Stimulated activated CD4-positive, alpha-beta T cell treated with anti-CD3 and anti-CD28 coated beads, Interleukin-12 subunit alpha, Interleukin-12 subunit beta, amount 100 ng/mL, for 4 hours (primary cell): ENCODE measurements at places on chromosomes 6 and 20.

GRCh38 chr6:45377043-45377553, 636 bp downstream of the SUPT3H start:
- DNase-seq, result no peak

GRCh38 chr20:22288156-22288555, 296.2 kb downstream of the FOXA2 start:
- no peak for DNase-seq

GRCh38 chr6:113629975-113630737, 227.0 kb upstream of the MARCKS start:
- DNase-seq, result no peak

GRCh38 chr6:106178900-106179299, 92.8 kb downstream of the PRDM1 start:
- DNase-seq, result no peak

- DNase-seq, result no peak
Measured at GRCh38 chr6:154453329-154453728, 57.2 kb downstream of the CNKSR3 start.

DNA sequence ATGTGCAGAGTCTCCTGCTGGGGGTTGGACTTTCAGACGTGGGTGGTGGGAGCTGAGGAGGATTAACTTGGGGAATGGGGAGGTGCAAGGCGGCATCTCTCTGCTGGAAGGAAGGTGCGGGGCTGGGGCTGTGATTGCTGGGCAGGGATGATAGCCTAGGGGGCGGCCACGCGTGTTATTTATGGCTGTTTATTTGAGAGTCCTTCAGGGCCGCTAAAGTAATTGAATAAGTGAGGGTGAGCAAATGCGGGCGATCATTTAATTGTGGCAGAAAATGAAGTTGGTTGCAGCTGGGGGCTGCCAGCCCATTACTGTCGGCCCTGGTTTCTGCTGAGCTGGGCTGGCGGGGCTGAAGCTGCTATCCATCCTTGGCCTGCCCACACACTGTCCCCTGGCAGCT, 7.5 kb upstream of the IP6K3 start:
- DNase-seq, result no peak

DNA sequence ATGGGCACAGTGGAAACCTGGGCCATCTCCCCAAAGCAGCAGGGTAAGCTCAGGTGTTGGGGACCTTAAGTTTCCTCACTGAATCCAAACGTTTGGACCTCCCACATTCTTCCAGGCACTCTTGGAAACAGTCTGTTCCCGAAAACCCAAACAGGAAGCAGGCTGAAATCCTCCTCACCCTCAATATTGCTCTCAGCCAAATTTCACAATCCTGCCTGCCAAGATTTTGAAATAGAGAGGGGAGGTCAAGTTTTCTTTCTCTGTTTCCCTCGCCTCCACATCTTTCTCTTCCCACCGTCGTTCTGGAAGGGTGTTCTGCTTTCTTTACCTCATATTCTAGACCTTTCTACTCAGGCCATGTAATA, 392.0 kb upstream of the SASH1 start:
- no peak for DNase-seq

DNA sequence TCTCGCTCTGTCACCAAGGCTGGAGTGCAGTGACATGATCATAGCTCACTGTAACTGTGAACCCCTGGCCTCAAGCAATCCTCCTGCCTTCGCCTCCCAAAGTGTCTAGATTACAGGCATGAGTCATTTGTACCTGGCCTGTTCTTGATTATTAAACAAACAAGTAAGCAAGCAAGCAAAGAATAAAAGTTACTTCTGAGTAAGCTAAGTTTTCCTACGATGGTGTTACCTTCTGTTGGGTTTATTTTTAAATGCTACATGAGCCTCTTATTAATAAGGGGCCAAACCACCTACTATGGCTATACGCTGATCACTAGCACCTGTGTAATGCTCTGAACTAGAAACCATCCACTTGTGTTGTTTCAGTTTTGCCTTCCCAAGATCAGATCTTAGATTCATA, 50.8 kb downstream of the IL22RA2 start:
- no peak for DNase-seq

DNA sequence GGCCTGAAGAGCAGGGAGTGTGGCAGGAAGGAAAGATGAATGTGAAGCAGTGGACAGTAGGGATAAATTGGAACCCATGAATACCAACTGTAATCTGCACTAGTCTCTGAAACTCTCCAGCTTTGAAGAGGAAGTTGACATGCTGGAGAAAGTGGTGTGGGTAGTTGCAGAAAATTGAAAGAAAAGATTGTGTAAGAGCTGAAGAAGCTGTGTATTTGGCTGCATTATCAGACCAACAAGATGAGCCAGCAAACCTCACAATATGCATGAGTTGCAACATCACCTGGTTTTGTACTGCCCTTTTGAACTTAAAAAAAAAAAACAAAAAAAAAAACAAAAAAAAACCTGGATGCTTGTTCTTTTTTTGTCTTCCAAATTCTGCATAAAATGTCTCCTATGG, 921.9 kb upstream of the EYS start:
- DNase-seq, result no peak

- no peak for DNase-seq
Measured at GRCh38 chr6:125183391-125183790, 29.8 kb downstream of the TPD52L1 start.

- no peak for DNase-seq
Measured at GRCh38 chr6:89140347-89141156, 5.3 kb upstream of the PM20D2 start.

- DNase-seq, result no peak
Measured at GRCh38 chr20:52682237-52682636, 289.9 kb upstream of the TSHZ2 start.

DNA sequence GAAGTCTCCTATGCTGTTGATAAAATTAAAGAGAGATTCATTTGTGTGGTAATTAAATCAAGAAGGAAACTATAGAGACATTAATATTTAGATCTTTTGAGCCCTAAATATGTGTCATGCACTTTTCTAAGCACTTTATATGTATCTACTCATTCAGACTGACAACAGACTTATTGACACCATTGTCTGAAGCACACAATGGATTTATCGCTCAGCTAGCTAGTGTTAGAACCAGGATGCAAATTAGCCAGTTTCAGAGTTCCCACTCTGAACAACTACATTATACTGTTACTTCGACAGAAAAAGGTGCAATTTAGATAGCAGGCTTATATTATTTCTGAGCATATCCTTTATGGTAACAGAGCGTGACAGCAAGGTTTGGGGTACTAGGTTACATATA, 27.7 kb upstream of the KIAA0408 start:
- no peak for DNase-seq

DNA sequence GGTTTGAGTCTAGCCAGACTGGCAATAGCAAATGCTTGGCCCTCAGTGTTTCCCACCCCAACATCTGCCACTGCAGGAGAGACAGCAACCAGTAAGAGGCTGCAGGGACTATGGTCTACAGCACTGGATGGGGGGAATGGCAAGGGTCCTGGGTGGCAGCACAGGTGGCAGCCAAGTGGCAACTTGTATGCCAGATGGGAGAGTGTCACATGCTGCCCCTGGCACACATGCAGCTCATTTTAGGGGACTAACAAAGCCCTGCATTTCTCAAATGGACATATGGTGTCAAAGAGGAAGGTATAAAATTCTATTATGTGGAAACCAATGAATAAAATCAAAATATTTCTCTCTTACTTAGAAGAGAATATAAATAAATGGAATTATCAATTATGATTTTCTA, 298.7 kb upstream of the MARCKS start:
- no peak for DNase-seq

GRCh38 chr6:20943040-20943627, 408.9 kb downstream of the CDKAL1 start:
- no peak for DNase-seq

DNA sequence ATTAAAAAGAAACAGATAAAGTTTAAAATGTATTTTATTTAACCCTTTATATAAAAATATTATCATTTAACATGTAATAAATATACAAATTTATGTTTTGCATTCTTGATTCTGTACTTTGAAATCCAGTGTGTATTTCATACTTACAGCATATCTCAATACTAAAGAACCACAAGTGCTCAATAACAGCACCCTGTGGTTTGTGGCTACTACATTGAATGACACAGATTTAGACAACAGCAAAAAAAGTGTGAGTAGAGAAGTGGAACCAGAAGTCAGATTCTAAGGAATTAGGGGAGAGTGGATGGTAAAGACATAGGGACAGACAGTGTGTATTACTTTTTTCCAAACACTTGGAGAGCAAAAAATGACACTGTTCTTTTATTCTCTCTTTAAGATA, 524.5 kb downstream of the BMP2 start:
- no peak for DNase-seq

DNA sequence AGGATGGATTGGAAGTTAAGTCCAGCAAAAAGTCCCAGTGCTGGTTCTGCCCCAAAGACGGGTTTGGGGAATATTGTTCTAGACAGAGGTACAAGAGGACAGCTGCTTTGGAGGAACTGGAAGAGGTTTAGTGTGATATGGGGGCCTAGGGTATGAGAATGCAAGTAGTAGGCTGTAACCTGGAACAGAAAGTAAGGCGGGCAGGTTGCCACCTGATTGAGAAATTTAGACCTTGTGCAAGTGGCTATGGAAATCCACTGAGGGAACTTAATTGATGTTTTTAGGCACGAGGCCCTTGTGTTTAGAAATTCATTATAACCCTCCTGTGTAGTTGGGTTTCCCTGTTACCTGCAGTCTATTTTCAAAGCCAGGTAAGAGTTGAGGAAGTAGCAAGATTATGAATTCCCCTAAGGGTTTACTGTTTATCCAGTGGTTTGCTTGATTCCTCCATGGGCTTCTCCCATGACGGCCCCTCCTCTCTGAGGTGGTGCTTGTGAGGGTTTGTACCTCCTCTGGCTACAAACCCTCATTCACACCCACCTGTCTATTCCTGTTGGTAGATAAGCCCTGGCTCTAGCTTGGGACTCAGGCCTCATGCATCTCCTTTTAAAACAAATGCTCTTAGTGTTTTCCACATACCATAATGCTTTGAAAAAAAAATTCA, 42.0 kb upstream of the BCAS1 start:
- DNase-seq, result no peak

- no peak for DNase-seq
Measured at GRCh38 chr20:56453352-56453751, 15.1 kb upstream of the RTF2 start.

GRCh38 chr6:11179419-11180202, 52.9 kb downstream of the NEDD9 start:
- DNase-seq, result no peak

GRCh38 chr6:144379356-144379755, 94.2 kb downstream of the UTRN start:
- DNase-seq, result no peak

DNA sequence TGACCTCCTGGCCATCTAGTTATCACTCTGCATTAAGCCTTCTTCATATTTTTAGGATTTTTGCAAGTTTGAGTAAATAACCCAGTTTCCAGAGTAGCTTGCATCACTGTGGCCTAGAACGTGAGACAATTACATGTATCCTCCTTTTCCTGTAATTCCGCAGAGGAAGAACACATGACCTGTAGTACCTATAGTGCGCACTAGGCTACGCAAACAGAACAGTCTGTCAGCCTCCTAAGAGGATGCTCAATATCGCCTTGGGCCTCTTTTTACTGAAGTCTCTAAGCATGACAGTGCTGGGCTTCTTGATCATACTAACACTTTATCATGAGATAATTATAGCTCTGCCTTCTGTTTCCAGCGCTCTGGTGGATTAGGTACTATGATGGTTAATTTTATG, 20.2 kb upstream of the NR2E1 start:
- DNase-seq, result no peak

DNA sequence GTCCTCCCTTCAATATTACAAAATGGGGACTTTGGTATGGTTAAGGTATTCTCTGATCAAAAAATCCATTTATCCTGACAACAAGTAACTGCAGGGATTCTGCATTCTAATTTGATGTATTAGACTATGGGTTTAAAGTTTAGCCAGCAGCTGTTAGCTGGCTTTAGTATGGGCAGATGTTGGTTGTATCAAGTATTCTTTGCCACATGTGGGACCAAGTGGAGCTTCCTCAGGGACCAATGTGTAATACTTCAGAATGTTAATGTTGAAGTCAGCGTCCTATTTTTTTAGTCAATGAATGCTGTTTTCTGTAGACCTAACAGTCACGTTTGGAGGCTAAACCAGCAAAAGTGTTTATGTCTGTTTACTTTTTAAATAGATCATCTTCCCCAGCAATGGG, 41.4 kb downstream of the MOXD1 start:
- DNase-seq, result no peak

- no peak for DNase-seq
Measured at GRCh38 chr6:150346346-150346745, 22.5 kb upstream of the IYD start.

DNA sequence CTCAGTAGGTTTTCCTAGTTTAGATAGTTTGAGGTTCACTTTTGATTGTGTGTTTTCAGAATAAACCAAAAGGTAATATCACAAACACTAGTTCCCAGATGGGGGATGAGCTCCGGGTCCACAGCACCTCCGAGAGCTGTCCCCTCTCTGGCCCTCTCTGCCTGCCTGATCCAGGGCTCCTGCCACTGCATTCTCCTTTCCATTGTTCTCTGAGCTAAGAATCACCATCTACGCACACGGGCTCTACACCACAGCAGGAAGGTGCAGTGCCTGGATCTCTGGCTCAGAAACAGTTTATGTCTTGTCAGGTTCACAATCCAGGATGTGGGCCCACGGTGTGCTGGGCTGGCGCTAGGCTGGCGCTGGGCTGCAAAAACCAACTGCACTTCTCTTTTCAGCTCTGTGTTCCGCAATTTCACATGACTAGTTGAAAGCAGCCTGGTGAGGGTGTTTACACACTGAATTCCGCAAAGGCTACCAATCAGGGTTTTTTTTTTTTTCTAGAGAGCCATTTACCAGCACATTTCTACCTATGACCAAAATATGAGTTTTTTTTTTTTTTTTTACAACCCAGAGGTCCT, 167.5 kb downstream of the SOD2 start:
- DNase-seq, result no peak

GRCh38 chr6:83182114-83182513, 11.0 kb downstream of the PGM3 start:
- no peak for DNase-seq

DNA sequence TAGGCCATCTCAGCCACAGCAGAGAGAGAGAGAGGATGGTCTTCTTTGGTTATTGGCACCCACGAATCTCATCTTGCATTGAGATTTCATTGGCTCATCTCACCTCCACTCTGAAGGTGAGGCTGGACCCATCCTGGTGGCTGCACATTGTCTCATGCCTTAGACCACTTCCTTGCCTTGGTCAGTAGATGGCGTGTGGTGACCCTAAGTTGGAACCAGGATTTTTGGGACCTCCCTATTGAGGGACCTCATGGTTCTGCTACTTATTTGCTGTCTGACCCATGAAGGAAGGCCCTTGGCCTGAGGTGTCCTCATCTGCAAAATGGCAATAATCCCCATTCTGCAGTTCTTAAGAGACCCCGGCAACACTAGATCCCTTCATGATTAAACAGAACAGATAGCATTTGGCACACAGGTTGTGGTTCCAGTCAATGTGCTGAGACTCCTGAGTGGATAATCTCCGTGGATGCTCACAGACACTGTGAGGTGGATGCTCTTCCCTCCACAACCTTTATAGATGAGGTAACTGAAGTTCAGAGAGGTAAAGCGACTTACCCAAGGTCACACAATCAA, 21.5 kb upstream of the AAR2 start:
- DNase-seq, result no peak

- no peak for DNase-seq
Measured at GRCh38 chr6:125267806-125268523, 33.8 kb downstream of the HDDC2 start.
